ENCODE measurements at places on chromosomes 11 and 22. TPM values are rescaled to one million over a fixed set of nuclear protein-coding genes. Genes with fewer than 3 reads are reported as not detected.

DNA sequence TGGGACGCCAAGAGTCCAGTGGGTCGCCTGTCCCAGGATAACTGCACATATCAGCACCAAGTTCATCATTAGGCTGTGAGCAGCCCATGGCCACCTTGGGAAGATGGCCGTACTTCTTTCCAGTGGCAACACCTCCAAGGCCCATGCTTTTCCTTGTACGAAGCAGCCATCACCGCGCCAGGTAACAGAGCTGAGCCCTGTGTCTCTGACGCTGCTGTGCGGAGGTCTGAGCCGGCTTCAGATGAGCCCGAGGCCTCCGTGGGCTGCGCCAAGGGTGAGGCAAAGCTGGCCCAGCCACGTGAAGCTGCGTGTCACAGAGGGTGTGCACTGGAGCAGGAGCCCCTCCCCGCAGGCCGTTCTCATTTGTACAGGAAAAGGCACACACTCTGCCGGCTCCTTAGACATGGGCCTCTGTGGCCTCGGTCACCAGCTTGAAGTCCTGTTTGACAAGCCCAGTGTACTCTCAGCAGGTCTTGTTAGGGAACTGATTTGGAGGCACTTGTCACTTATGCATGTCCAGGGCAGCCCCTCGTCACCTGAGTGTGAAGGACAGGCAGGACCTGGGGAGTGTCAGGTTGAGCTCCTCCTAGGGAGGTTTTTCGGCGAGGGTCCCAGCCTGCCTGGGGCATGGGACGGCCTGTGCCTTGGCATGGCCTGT is 401.5 kb downstream of the TBC1D22A start:
- no peak for DNase-seq

GRCh38 chr11:62603776-62604299 is 2.2 kb upstream of the MTA2 start:
- DNase-seq, result no peak

- DNase-seq, result no peak
These were observed 22.7 kb downstream of the GRAMD1B start for GRCh38 chr11:123452794-123453193.

DNA sequence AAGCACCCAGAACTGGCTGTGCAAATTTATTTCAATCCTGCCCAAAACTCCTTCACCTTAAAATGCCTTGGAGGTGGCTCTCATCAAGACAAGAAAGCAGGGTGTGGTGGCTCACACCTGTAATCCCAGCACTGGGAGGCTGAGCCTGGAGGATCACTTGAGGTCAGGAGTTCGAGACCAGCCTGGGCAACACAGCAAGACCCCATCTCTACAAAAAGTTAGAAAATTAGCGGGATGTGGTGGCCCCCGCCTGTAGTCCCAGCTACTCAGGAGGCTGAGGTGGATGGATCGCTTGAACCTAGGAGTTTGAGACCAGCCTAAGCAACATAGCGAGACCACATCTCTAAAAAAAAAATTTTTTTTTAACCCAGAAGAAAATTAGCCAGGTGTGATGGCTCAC is 689 bp upstream of the RAB39A start:
- DNase-seq, result no peak

Gene GGT5
- 0.26 TPM for total RNA-seq

- no peak for DNase-seq
These were observed 12.7 kb upstream of the CNTF start for GRCh38 chr11:58609723-58610122.

Gene SLC5A1
- total RNA-seq, result not detected

Gene RAB3IL1
- total RNA-seq, result 5.9 TPM

- no peak for DNase-seq
These were observed 9.7 kb upstream of the ANKK1 start for GRCh38 chr11:113377681-113378412.

Gene CAT
- total RNA-seq, result 40.6 TPM

Gene ARL14EP
- 19.4 TPM for total RNA-seq

Gene SMTNL1
- not detected for total RNA-seq

GRCh38 chr11:76578654-76579055 is 91.9 kb downstream of the LRRC32 start:
- no peak for DNase-seq

GRCh38 chr11:108933630-108934029 is 268.8 kb downstream of the DDX10 start:
- DNase-seq, result peak; percentile 55

Gene TNNI2
- not detected for total RNA-seq

Gene MRGPRX3
- not detected for total RNA-seq

Gene IGSF22
- total RNA-seq, result not detected

GRCh38 chr22:46969491-46969890 is 207.0 kb downstream of the TBC1D22A start:
- DNase-seq, result no peak

Gene KREMEN1
- total RNA-seq, result 0.61 TPM

Gene FREY1
- total RNA-seq, result not detected

GRCh38 chr11:130827451-130828377 is 88.6 kb downstream of the SNX19 start:
- peak; percentile 72 for DNase-seq

GRCh38 chr11:60396382-60396781 is at the start of gene MS4A14:
Gene MS4A14, plus strand, starts transcription at chr11:60396459. Its CDS starts 120 bp downstream, at chr11:60396579.
- no peak for DNase-seq

Gene OR6A2
- total RNA-seq, result 0.12 TPM

DNA sequence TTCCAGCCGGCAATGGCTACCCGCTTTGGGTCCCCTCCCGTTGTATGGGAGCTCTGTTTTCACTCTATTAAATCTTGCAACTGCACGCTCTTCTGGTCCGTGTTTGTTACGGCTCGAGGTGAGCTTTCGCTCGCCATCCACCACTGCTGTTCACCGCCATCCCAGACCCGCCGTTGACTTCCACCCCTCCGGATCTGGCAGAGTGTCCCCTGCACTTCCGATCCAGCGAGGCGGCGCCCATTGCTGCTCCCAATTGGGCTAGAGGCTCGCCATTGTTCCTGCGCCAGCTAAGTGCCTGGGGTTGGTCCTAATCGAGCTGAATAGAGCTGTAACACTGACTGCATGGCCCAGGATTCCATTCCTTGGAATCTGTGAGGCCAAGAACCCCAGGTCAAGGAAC is 359.9 kb downstream of the CTTN start:
- DNase-seq, result no peak

Data from HFFc6 (cell line).